Vagina (tissue), 2 donors: ENCODE measurements at places on chromosomes 6 and 20. TPM values are rescaled to one million over a fixed set of nuclear protein-coding genes. Genes with fewer than 3 reads are reported as not detected.

GRCh38 chr20:63148696-63149095 is 67.2 kb downstream of the YTHDF1 start:
- DNase-seq: no peak
- H3K4me1 ChIP-seq: peaks cover 4% of the 10 kb centered on the region
- no peak overlapping the region for H3K4me3 ChIP-seq

- H3K36me3 ChIP-seq: no peaks in the 10 kb centered on the region
- no peak for DNase-seq
- H3K27ac ChIP-seq: peak overlapping the region; percentile 81
Observed at GRCh38 chr20:32189691-32190615, 17.6 kb downstream of the PLAGL2 start.

Gene SIRPB2
- 2.9 TPM for total RNA-seq

GRCh38 chr20:53990003-53990402 is 80.4 kb downstream of the BCAS1 start:
- H3K27me3 ChIP-seq: no peaks in the 10 kb centered on the region
- no peak for DNase-seq
- H3K4me3 ChIP-seq: no peak overlapping the region

DNA sequence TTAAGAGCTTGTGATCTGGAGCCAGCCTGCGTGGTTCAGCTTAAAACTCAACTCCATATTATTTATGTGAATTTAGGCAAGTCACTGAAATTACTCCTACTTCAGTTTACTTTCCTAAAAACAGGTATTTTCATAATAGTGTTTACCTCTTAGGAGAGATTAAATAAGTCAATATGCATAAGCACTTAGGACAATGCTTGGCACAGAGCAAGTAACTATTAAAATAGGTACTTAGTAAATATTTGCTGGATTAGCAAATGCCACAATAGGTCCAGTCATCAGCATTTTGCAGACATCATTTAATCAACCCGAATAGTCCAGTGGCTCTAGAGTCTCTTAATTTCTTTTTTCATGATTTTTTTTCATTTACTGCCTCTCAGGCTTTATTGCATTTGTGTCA is 78.6 kb upstream of the PTPRK start:
- no peaks in the 10 kb centered on the region for H3K27me3 ChIP-seq
- H3K36me3 ChIP-seq: no peaks in the 10 kb centered on the region
- H3K27ac ChIP-seq: no peak overlapping the region
- peaks cover 12% of the 10 kb centered on the region for H3K4me1 ChIP-seq
